Stomach (tissue), 19 donors: ENCODE measurements at places on chromosomes 12 and 14. TPM values are rescaled to one million over a fixed set of nuclear protein-coding genes. Genes with fewer than 3 reads are reported as not detected.

The KRT6B gene
- polyA plus RNA-seq: not detected

The ANKRD33 gene
- not detected for polyA plus RNA-seq

The GALNT8 gene
- 0.31 TPM for polyA plus RNA-seq

- DNase-seq: no peak
Measured at GRCh38 chr12:117347588-117347987, 13.8 kb downstream of the NOS1 start.

GRCh38 chr14:106872611-106873446 lies 1346.4 kb downstream of the TMEM121 start:
- DNase-seq: no peak

DNA sequence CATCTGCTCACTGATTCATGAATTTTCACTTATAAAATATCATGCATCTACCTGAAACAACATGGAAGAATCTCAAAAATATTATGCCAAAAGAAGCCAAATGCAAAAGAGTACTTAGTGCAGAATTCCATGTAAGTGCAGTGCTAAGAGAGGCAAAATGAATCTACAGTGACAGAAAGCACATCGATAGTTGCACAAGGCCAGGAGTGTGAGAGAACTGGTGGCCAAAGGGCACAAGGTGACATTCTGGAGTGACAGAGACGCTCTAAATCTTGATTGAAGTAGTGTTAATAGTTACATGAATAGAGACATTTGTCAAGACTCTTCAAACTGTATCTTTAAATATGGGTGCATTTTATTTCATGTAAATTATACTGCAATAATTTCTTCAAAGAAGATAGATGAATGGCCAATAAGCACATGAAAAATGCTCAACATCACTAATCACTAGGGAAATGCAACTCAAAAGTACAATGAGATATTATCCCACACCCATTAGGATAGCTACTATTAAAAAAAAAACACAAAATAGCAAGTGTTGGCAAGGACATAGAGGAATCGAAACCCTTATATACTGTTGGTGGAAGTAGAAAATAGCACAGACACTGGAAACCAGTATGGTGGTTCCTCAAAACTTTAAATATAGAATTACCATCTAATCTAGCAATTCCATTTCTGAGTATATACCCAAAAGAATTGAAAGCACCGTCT lies 71.7 kb upstream of the KICS2 start:
- no peak for DNase-seq

- peak; percentile 76 for DNase-seq
Measured at GRCh38 chr14:32934073-32934880, 4.4 kb upstream of the NPAS3 start.

DNA sequence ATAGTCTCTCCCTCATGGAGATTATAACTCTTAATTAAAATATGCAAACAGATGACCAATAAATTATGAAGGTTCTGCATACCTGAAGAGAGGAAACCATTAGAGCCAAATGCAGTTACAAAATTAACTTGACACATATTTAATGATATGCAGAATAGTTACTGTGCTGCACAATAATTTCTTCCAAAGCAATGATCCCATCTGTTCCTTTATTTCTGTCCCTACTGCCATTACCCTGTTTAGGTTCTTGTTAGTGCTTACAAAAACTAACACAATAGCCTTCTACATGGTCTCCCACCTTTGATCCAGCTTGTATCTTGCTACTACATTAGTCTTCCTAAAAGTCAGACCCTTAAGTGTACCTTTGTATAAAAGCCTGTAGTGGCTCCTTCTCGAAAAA lies 411.1 kb downstream of the APAF1 start:
- no peak for DNase-seq

DNA sequence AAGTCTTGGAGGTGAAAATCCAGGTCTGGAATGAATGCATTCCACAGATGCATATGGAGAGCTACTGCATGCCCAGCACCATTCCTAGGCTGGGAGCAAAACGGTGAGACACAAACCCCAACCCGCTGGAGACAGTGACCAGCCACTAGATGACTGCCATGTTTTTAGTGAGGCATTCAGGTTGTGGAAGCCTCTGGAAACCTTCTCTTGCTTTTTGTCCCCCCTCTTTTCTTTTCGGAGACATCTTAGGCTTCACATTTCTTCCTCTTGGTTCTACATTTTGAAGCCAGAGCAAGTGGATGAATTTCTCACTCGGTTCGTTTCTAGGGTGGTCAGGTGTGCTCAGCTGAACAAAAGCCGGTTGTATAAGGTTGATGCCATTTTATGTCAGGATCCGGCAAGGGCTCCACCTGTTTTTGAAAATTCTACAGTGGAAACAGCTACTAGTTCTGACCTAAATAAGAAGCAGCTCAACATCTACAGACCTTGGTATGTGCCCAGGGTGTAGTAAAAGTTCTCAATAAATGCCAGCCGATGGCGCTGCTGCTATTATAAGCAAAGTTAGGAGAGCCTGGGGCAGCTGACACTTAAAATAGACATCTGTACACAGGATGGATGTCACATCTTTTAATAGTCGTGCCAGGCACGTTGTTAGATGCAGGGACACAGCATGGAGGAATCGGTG lies 1.8 kb upstream of the ZNF839 start:
- peak; percentile 48 for DNase-seq

DNA sequence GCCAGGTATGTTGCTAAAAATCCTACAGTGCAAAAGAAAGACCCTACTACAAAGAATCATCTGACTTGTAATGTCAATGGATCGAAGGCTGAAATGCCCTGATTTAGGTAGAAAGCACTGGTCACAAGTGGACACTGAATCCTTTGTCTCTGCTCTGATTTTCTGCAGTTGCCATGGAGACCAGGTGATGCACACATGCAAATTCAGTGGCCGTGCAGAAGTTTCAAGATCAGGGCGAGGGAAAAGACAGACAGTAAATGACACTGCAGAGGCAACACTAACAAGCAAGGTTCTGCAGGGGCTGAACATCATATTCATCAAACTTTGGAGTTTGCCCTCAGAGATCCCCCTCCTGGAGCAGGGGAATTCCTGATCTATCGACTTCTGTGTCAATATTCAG lies 370.3 kb upstream of the TMEM132C start:
- no peak for DNase-seq

DNA sequence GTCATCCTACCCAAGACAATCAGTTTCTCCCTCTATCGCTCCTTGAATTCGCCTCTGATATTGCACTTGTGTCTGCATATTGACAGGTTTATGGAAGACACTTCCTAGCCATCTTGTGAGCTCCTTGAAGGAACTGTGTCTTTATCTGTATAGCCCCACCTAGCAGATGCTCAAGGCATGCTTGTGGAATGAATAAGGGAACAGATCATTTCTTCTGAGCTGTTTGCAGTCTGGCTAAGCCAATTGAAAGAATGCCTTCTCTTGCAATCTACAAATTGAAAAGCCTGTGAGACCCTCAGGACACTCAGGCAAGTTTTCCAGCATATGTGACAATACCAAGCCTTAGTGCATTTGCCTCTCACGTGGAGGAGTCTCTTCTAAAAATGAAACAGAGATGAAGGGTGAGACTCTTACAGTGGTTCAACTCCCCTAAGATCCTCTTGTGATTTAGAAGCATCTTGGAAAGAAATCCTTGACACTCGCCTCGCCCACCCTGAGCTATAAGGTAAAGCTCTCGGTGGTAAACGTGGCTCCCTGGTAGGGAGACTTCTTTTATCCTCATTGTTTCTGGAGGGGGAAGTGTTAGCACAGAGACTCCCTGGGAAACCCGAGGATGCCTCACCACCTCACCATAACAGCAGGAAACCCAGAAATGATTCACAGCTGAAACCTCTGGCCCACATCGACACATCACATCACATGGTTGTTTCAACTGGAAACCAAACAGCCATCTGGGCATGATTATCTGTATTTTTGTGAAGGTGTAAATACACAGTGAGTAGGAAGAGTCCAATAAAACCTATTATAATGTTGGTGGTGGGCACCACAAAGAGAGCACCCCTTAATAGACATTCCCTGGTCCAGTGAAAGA lies 112.3 kb upstream of the BCL2L14 start:
- DNase-seq: no peak

DNA sequence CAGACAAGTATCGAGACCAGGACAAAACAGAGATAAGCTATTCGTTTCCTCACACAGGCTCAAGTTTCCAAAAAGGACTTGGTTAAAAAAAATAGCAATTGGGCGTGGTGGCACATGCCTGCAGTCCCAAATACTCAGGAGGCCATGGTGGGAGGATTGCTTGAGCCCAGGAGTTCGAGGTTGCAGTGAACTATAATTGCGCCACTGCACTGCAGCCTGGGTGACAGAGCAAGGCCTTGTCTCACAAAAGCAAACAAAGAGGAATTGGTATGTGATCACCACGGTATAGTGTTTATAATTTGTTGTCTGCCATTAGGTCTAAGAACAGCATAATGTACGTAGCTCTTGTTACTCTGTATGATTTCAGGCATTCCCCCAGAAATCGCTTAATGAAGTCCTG lies 175.3 kb downstream of the DERA start:
- DNase-seq: no peak

- DNase-seq: peak; percentile 73
Measured at GRCh38 chr14:82313889-82314288, 780.2 kb upstream of the SEL1L start.

- no peak for DNase-seq
Measured at GRCh38 chr12:51760231-51760630, 88.3 kb downstream of the FIGNL2 start.
